NCI-H187 (cell line): ENCODE measurements at places on chromosomes 13 and 19.

DNA sequence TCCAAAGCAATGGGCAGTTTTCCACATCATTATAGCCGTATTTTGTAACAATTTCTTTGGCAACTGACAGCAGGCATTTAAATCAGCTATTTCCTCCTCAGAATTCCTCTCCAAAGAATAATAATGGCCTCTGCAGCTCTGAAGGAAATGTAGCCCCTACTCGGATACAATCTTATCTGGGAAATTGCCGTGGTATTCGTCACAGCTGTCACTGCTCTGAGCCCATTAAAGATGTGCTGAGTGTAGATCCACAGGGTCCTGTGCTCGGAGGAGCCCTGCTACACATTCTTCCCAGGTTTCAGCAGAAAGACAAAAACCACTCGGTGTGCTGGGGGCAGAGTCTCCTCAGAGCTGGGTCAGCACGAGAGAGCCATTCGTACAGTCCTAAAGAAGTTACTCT is 33.1 kb downstream of the MZT1 start:
- no peak for DNase-seq

- DNase-seq: peak; percentile 23
Observed at GRCh38 chr13:96052656-96053002, 572 bp downstream of the UGGT2 start.

DNA sequence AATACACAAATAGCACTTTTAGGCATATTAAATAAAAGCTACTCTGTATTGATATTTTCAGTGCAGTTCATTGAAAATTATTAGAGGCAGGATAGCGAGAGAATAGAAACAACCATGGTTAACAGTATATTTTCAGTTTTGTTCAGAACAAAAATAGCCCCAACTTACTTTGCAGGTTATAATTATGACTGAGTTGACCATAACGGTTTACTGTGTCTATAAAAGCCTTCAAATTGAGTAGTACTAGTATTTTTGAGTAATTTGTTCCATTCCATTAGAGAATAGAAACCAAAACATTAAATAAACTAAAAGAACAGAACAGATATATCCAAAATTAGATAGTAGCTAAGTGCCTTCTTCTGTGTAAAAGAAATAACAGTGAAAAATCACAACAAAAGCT is 1108.4 kb upstream of the PCDH20 start:
- no peak for DNase-seq

DNA sequence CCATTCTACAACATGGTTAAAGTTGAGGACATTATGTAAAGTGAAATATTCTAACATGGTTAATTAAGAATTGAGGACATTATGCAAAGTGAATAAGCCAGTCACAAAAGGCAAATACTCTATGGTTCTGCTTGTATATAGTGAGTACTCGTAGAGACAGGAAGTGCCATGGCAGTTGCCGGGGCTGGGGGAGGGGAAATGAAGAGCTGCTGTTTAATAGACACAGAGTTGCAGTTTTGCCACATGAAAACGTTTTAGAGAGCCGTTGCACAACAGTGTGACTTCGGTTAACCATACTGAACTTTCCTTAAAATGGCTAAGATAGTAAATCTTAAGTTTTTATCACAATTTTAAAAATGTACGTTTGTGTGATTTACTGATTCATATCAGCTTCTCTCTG is 176.9 kb downstream of the SHISA2 start:
- DNase-seq: no peak

DNA sequence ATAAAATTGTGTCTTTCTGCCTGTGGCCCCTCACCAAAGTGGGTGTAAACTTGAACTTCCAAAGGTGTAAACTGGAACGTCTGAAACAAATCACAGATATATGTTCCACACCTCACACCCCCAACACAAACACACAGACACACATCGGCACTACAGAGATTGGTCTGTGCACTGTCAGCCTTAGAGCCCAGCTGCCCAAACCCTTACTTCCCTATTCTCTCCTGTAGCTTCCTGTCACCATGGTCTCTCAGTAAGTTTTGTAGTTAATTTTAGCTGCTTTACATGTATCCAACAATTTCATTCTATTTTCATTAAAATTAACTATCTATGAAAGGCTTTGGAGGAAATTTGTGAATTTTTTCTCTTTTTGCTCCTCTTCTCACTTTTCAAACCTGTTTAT is 5.4 kb downstream of the TM9SF2 start:
- DNase-seq: no peak
